ENCODE measurements at places on chromosomes 7 and 10.

GRCh38 chr10:103083266-103083976 lies 109.7 kb downstream of the NT5C2 start:
- no peak for DNase-seq

- DNase-seq: no peak
Observed at GRCh38 chr10:65194555-65194954, 1673.4 kb downstream of the REEP3 start.

DNA sequence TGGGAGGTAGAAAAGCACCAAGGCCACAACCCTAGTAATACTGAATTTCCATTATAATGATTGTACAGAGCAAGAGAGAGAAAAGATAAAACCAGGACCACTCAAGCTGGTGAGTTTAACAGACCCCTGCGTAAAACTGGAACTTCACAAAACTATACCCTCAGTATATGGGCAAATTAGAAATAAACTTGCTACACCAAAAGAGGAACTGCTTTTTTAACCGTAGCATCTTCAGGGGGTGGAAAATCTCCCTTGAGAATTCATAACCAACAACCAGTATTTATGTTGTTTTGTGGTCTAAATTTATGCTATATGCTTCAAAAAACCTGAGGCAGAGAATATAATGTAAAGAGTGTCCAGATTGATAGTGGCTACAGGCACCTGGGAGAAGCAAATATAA lies 171.2 kb downstream of the SGMS1 start:
- no peak for DNase-seq

DNA sequence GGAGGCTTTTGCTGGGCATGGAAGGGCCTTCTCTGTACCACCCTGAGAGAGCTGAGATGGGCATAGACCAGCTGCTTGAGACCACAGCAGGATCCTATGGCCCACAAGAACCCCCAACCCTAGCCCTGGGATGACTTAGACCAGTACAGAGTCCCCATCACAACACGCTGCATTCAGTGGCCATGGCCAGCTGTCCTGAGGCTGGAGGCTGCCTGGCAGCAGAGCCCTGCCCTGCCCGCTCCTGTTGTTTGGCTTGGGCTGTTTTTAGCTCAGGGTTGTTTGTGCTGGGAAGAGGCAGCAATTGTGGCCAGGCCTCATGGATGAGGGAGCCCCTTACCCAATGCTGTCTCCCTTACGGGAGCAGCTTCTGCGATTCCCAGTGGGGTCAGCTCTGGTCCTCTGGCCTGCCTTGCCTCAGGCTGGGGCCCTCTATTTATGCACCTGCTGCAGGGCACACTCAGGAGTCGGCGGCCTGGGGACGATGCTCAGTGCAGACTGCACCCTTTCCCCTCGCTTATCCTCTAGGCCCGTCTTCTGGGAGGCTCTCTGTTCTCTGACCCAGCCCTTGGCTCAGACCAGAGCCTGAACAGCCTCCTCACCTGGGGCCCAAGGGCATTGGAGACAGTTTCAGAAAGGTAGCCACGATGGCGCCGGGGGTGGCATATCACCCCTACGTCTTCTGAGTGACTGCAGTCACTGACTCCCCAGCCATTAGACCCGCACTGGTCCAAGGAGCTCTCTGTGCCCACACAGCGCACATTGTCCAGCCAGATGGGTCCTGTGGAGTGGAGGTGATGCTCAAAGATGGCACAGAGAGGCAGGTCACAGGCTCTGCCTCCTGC lies 6.3 kb downstream of the LOXL4 start:
- no peak for DNase-seq

DNA sequence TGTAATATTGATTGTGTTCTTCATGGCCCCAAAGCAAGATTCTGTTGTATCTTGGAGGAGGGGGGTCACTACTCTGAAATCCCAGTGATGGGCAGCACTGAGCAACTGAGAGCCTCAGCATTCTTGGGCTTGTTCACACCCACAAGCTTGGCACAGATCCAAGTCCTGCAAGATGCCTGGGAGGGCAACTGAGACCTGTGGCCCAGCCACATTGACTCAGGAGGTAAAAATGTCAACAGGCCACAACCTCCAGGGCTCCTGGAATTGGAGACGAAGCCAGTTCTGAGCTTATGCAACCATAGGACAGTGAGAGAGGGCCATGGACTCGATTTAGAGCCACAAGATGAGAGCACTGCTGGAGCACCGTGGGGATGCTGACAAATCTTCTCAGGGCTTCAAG lies 3.1 kb upstream of the DOCK1 start:
- no peak for DNase-seq

DNA sequence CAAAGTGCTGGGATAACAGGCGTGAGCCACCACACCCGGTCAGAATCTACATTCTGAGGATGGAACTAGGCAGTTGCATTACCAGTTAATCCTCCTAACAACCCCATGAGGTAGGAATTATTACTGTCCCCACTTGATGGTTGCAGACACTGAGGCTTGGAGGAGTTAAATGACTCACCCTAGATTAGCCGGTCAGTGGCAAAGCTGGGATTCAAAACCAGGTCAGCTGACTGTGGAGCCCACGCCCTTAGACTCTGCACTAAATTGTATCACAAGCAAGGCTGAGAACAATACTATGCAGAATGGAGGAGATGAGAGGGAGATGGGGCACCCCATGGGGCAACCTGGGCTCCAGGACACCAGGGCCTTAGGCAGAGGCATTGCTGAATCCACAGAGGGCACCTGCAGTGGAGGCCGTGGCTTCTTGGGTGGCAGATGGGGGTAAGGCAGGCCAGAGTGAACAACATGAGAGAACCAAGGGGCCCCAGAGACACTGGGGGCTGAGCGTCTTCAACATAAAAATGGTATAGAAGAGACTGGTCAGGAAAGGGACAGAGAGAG lies 723.4 kb downstream of the PARD3 start:
- no peak for DNase-seq

- no peak for DNase-seq
Observed at GRCh38 chr10:77024461-77024860, 613.1 kb downstream of the KCNMA1 start.

GRCh38 chr10:24762966-24763623 lies 39.4 kb upstream of the ARHGAP21 start:
- no peak for DNase-seq

- no peak for DNase-seq
Observed at GRCh38 chr10:103578782-103579382, 85.4 kb downstream of the NEURL1 start.

DNA sequence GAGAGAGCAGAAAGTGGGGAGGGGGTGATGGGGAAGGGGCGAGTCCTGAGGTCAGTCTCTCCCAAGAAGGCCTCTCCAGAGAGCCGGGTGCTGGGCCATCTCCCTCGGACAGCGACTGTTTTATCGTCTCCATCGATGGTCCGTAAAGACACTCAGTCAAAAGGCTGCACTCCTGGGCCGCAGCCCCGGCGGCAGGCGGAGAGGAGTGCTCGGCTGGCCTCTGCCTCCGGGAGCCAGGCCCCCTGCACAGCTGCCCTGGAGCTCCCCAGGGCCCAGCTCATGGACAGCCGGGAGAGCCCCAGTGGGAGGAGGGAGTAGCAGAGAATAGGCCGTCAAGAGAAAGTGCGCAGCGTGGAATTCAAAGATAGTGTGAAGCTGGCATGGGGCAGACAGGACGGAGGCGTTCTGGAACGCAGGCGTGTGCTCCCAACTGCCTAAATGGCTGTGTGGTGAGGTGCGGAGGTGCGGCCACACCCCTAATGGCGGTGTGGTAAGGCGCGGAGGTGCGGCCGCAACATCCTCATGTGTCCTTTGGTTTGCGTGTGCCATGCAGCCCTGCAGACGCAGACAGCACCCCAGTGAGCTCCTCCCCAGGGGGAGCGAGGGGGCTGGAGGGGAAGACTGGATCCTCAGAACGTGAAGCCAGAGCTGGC lies 477.5 kb upstream of the FOXK1 start:
- DNase-seq: peak; percentile 52

DNA sequence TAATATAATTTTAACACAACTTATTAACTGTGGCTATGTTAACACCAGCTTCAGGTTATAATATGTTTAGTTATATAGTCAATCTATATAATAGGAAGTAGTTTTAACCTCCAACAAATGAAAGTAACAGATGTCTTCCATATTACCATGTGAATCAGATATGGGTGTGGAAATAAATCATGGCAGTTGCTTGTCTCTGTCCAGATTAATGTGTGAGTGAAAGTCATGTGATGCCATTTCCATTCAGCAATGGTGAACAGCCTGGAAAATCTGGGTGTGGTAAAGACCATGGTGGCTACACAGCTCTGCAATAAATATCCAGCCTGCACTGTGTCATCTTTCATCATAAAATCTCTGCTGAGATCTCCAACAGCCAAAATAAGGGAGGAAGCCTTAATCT lies 27.8 kb downstream of the HEPACAM2 start:
- no peak for DNase-seq

DNA sequence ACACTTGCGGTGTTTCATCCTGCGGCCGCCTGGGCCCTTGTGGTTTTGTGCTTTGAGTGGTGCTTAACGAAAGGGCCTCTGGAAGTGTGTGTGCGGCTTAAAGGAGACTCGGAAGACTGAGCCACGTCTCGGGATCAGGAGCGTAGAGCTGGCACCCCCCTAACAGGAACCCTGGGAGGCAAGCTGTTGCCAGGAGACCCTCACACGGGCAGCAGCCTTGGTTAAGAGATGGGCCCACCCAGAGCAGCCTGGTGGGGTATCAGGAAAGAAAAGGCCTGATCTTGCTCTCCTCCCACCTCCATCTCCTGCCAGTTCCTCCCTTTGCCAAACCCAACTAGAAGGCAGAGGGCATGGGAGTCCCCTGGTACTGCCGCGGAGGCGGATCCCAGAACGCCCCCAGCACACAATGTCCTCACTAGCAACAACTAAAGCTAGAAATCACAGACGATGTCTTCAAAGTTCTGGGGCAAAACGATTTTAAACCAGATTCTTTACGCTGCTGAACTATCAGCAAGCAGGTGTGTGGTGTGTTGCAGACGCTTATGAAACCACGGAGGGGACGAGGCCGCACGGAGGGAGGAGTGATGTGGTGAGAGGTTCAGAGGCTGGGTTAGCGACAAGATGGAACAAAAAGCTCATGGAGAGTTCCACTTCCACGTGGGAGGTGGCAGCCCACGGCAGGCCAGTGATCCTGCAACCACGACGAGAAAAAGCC lies 67.0 kb upstream of the INPP5A start:
- no peak for DNase-seq

- DNase-seq: no peak
Observed at GRCh38 chr7:42805601-42806000, 106.3 kb downstream of the C7orf25 start.

- DNase-seq: no peak
Observed at GRCh38 chr10:28425422-28425821, 107.5 kb upstream of the WAC start.

DNA sequence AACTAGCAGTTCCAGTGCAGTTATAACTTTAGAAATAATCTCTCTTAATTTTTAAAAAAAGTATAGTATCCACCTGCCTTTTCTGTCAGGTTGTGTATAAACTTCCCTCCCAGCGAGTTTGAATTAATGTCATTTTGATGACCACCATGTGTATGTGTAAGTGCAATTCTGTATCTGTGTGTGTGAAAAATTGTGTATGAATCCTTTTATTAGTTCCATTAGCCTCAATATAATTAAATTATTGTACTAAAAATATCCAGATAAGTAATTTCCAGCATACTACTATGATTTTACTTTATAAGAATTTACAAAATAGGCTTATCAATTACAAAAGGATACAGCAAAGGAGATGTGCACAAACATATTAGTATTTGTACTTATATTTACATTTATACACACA lies 421.1 kb upstream of the LRGUK start:
- DNase-seq: no peak

GRCh38 chr7:82559193-82559805 lies 115.7 kb upstream of the CACNA2D1 start:
- no peak for DNase-seq

DNA sequence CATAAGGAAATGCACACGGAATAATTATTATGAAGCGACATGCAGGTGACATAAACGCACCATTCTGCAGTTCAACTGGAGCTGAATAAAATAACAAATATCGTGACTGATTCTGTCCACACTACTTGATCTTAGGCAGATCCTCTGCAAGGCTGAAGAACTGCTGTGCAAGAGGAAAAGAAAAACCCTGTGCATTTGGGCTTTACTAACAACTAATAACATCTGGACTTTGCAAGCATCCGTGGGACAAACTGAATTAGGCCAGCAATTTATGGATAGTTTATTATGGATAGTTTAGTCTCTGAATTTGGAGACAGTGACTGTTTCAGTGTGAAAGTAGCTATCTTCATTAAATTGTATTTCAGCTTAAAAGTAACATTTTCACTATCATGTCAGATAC lies 309.4 kb downstream of the SFMBT2 start:
- no peak for DNase-seq

GRCh38 chr10:63246356-63246755 lies 113.2 kb downstream of the NRBF2 start:
- DNase-seq: no peak

DNA sequence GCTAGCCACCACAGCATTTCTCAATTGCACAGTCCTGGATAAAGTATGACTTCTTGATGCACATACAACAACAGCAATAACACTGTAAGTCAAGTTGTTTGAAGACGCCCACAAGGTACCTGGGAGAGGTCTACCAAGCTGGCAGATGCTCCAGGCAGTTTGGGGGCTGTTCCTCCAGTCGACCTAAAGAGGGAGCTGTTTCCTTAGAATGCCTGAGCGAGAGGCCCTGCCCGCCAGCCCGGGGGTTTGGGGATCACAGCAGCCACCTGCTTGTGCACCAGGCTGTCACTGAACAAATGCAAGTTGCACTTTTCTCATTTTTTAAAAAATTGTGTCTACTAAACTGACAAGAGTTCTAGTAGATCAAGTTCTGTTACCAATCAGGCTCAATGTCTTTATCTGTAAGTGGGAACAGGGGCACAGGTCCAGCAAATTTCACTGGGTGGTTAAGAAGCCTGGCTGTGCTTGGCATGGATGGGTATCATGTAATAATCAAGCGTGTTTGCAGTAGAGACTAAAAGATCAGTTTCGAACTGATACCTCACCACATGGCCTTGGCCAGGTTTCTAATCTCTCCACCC lies 193.8 kb upstream of the ADO start:
- peak; percentile 70 for DNase-seq

DNA sequence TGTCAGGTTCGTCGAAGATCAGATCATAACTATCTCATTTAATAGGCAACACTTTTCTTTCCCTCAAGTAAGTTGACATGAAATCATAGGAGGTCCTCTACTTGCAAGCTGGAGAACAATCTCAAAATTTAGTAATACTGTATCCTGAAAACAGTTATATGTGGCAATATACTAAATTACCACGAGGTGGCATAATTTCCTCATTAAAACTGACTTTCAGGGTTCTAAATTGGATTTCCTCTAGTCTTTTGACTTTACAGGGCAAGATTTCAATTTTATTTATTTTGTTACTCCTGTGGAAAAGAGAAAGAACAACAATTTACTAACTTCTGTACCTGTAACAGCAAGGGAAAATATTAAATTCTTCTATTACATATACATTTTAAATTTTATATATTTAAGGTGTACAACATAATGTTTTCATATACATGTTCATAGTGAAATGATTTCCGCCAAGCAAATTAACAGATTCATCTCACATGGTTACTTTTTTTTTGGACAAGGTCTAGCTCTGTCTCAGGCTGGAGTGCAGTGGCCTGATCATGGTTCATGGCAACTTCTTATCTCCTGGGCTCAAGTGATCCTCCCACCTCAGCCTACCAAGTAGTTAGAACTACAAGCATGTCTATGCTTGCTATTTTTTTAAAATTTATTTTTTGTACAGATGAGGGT lies 53.4 kb upstream of the CYP2C18 start:
- no peak for DNase-seq

GRCh38 chr10:69856601-69857166 lies 55.0 kb downstream of the COL13A1 start:
- DNase-seq: no peak

Measured in central memory CD4-positive, alpha-beta T cell (primary cell).